SW 1271 (cell line): ENCODE measurements at places on chromosomes 3 and 15.
A peak's percentile ranks its signal among the peaks of the same experiment; 100 is the strongest.

DNA sequence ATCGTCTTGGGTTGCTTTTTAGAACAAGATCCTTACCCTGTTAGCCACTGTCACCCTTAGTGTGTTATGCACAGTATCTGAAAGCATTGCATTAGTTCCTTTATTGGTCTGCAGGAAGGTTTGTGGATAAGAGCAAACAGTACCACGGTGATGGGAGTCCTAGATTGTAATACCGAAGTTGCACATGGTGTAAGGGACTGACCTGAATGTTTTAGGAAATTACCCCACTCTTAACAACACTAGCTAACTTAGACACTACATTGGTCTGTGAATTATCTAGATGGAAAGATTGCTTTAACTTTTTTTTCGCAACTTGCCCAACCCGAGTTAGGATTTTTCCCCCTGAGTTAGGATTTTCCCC lies 1.3 kb downstream of the STT3B start:
- DNase-seq = no peak

GRCh38 chr3:129482721-129483120 lies 42.7 kb downstream of the IFT122 start:
- no peak for DNase-seq

- DNase-seq = peak; percentile 10
Observed at GRCh38 chr3:113736548-113737089, 9.4 kb downstream of the NAA50 start.

GRCh38 chr3:39202094-39202493 lies 9.7 kb upstream of the XIRP1 start:
- DNase-seq = no peak

DNA sequence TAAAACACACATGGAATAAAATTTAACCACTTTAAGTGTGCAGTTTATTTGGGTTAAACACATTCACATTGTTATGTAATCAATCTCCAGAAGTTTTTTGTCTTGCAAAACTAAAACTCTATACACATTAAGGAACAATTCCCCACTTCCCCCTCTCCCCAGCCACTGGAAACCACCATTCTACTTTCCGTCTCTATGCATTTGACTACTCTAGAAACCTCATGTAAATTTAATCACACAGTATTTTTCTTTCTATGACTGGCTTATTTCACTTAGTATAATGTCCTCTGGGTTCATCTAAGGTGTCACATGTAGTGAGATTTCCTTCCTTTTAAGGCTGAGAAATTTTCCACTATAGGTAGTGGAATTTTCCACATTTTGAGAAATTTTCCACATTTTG lies 568.7 kb upstream of the UBE2E2 start:
- DNase-seq = no peak

DNA sequence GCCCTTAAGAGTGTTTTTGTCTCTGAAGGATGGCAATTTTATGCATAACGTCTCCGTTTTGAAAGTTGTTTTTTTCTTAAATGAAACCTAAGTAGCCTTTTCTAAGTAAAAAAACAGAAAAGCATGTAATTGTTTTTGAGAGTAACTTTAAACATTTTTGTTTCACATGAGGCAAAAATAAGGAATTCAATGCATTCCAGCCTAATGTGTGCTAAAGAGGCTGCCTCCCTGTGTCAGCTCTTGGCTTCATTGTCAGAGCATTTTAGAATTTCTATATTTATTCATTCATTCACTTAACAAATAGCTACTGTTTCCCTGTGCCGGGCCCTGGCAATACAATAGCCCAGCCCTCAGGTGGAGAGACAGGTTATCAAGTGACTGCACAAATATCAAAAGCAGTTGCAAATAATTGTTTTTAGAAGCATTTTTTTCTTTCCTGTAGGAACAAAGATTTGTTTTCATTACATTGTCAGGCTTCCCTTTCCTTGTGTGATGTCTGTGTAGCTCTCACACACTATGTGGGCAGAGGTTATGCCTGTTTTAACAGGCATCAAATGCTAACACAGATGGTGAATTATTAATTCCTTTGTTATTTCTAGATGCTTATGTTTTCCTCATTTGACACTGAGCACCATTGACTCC lies 81.9 kb downstream of the CCK start:
- no peak for DNase-seq

GRCh38 chr3:3461317-3461716 lies 281.8 kb upstream of the CRBN start:
- no peak for DNase-seq

DNA sequence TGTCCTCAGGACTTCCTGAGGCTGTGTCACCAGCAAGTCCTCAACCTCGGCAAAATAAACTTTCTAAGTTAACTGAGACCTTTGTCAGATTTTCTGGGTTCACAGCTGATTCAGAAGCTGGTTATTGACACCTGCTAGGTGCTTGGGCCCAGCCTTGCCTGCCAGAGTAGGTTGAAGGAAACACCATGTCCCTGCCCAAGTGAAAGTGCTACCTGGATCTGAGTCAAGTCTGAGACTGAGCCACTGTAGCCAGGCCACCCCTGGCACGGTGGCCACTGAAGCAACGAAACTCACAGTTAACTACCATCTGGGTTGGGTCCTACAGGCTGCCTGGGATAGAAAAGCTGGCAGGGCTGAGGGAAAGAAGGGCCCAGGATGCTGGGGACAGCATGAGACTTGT lies 8.2 kb downstream of the HYAL2 start:
- no peak for DNase-seq

GRCh38 chr3:45779746-45780735 lies 16.3 kb downstream of the SLC6A20 start:
- DNase-seq = no peak

GRCh38 chr3:23949784-23950183 lies 4.7 kb downstream of the NR1D2 start:
- DNase-seq = no peak
